ENCODE measurements at places on chromosomes 1 and 21. TPM values are rescaled to one million over a fixed set of nuclear protein-coding genes. Genes with fewer than 3 reads are reported as not detected.

Gene DPYD
- total RNA-seq = 0.37 TPM

Gene GLIS1
- 0.18 TPM for total RNA-seq

Gene SPATA1
- not detected for total RNA-seq

Gene CHRM3
- total RNA-seq = 8.4 TPM

DNA sequence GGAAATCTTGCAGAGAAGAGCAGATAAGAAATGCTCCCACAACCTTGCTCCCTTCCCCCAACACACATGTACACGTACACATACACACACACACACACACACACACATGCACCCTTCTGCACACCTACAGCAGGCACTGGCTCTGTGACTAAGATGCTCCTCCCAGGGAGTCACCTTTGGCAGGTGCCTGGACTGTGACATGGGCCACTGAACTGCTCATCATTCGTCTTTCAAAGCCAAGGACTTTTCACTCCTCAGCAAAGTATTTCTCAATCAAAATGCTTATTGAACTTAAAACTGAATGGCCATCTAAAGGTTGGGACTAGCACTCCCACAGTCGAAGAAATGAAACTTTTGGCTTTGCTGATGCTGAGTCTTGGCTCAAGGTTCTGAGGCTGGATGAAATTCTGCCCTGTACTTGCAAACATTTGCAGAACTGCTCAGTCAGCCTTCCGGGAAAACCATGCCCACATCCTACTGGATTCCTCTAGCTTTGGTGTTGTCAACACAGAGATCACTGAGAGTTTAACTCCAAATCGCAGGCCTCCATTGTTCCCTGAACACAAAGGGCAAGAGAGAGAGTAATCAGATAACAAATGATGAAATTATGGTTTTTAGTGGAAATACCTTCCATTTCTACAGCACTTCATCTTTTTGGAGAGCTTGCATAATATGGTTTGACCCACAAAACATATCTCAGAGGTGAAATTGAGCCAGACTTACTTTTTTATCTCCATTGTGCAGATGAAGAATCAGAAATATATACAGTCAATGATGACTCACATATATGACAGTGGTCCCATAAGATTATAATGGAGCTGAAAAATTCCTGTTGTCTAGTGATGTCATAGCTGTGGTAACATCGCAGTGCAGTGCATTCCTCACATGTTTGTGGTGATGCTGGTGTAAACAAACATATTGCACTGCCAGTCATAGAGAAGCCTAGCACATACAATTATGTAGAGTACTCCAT lies 72.4 kb upstream of the BCAR3 start:
- no peak overlapping the region for H3K27ac ChIP-seq
- H3K4me1 ChIP-seq = peaks cover 4% of the 10 kb centered on the region

DNA sequence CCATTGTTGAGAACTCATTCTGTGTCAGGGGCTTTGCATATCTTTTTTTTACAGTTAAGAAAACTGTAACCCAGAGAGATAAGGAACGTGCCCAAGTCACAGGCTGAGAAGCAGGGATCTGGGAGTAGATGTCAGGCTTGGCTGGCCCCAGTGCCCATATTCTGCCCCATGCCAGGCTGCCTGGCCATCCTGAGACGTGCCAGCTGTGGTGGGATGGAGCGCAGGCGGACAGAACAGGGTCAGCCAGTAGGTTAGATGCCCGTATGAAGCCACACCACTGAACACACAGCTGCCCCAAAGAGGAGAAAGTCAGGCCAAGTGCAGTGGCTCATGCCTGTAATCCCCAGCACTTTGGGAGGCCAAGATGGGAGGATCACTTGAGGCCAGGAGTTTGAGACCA lies 55.9 kb downstream of the SLC66A1 start:
- H3K27me3 ChIP-seq = no peaks in the 10 kb centered on the region
- no peak for DNase-seq
- H3K27ac ChIP-seq = no peak overlapping the region
- no peak overlapping the region for H3K4me3 ChIP-seq
- no peaks in the 10 kb centered on the region for H3K4me1 ChIP-seq
- H3K36me3 ChIP-seq = no peaks in the 10 kb centered on the region

DNA sequence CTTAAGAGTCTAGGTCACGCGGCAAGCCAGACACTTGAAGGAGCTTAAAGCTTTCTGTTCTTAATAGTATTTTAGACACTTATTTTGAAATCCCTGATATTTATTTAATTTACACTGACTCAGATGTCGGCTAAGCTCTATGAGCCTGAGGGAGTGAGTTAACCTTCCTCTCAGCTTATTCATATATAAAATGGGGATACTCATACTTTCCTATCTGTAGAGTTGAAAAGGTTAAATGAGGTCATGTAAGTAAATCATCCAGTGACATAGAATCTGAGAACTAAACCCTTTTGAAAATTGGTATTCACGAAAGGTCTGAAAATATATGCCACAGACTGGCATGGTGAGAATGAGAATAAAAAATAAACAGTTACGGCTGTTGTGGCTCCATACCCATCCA lies 1.4 kb upstream of the GPR161 start:
- peaks cover 22% of the 10 kb centered on the region for H3K4me1 ChIP-seq
- H3K36me3 ChIP-seq = no peaks in the 10 kb centered on the region
- peaks cover 41% of the 10 kb centered on the region for H3K27me3 ChIP-seq
- H3K27ac ChIP-seq = no peak overlapping the region
- no peak for DNase-seq
- peak overlapping the region; percentile 96 for H3K4me3 ChIP-seq

GRCh38 chr1:232589111-232589811 lies 40.7 kb downstream of the SIPA1L2 start:
- H3K36me3 ChIP-seq = no peaks in the 10 kb centered on the region
- H3K27me3 ChIP-seq = no peaks in the 10 kb centered on the region
- no peak overlapping the region for H3K4me3 ChIP-seq
- no peak for DNase-seq

DNA sequence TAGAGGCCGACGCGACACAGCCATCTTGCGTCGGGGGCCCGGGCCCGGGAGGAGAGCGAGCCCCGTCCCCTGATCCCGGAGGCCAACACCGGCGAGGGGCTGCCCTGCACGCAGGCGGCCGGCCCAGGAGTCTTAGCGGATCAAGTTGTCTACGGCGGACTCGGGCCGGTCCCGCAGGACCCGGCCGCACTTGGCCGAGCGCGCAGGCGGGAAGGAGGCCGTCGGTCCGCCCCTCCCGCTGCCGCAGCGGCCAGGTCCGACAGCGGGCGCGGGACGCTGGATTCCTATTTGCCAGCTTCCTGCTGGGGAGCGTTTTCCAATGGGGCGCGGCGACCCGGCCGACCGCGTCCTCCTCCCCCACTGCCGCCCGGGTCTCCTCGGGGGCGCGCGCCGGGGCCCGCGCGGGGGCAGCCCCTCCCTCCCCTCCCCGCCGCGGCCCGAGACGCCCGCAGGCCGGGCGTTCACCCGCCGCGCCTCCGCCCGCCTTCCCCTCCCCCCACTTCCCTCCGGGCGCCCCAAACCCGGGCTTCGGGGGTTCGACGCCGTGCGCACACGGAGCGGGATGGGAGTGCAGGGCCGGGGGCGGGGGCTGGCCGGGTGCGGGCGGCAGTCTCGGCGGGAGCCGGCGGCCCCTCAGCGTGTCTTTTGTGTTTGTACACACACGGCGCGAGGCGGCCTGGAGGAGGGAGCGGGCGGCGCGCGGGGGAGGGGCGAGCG lies 517 bp upstream of the H3-3A start:
- no peaks in the 10 kb centered on the region for H3K27me3 ChIP-seq
- peak overlapping the region; percentile 98 for H3K27ac ChIP-seq
- peak; percentile 81 for DNase-seq
- peak overlapping the region; percentile 90 for H3K4me3 ChIP-seq

GRCh38 chr1:75345538-75346292 lies 211.5 kb downstream of the LHX8 start:
- H3K27ac ChIP-seq = no peak overlapping the region
- H3K36me3 ChIP-seq = peaks cover 4% of the 10 kb centered on the region
- no peak overlapping the region for H3K4me3 ChIP-seq
- no peaks in the 10 kb centered on the region for H3K27me3 ChIP-seq
- DNase-seq = no peak

- no peak for DNase-seq
- no peaks in the 10 kb centered on the region for H3K4me1 ChIP-seq
- peaks cover 93% of the 10 kb centered on the region for H3K36me3 ChIP-seq
- no peak overlapping the region for H3K27ac ChIP-seq
- H3K4me3 ChIP-seq = no peak overlapping the region
- no peaks in the 10 kb centered on the region for H3K27me3 ChIP-seq
These were observed 21.6 kb upstream of the MAGOH start for GRCh38 chr1:53259932-53260331.

DNA sequence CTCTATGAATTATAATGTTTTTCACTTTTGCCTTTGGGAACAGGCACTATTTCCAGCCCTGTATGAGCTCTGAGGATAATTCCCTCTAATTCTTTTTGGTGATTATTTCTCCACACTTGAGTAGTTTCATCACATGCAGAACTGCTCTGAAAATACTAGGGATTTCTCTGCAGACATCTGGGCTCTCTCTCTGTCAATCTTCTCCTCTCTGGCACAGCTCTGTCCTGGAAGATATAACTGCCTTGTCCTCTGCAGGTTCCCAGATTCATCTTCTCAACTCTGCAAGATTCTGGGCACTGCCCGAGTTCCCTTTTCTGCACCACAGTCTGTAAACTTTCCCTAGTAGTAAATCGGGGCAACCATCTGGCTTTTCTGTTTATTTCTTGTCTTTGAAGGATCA lies 131.3 kb upstream of the FMN2 start:
- no peaks in the 10 kb centered on the region for H3K4me1 ChIP-seq
- no peak overlapping the region for H3K27ac ChIP-seq
- no peaks in the 10 kb centered on the region for H3K27me3 ChIP-seq
- H3K4me3 ChIP-seq = no peak overlapping the region

DNA sequence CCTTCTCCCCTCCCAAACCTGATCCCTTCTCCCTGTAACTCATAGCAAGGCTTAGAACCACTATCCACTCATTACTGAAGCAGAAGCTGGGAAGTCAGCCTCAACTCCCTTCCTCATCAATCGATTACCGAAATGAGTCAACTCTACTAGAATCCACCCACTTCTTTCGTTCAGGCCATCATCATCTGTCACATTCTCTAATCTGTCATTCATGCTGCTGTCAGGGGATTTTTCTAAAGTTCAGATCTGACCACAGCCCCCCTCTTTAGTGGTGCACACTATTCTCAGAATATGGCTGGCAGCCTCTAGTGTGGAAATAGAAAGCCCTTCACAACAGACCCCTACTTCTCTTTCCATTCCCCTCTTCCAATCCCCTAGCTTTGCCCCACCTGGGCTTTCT lies 5.1 kb downstream of the NT5C1A start:
- H3K4me1 ChIP-seq = no peaks in the 10 kb centered on the region
- H3K4me3 ChIP-seq = no peak overlapping the region
- DNase-seq = no peak
- H3K36me3 ChIP-seq = no peaks in the 10 kb centered on the region
- H3K27ac ChIP-seq = no peak overlapping the region
- peaks cover 100% of the 10 kb centered on the region for H3K27me3 ChIP-seq

DNA sequence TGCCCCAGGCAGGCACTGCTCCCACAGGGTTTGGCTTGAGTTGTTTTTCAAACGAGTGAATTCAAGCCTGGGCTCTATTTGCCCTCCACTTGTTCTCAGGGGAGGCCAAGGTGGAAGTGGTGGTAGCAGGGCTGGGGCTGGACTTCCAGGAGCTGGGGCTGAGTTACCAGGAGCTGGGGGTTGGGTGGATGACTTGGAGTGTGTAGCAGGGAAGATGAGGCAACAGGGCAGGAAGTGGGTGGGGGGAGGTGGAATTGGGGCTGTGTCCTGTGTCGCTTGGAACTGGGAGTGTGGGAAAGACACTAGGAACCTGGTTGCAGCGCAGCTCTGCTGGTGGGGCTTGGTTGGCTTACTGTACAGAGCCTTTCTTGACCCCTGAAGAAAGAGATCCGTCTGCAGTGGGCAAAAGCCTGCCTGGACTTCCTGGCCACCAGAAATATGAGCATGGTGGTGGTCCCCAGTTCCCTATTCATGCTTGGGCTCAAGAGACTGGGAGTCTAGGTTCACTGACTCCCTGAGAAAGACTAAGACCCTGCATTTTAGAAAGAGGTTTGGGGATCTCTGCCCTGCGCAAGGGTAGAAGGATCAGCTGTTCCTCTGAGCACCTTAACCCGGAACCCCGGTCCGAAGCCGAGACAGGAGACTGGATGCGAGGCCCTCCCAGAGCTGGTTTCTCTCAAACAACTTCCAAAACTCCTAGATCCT lies 3.1 kb downstream of the TFAP2E start:
- H3K27me3 ChIP-seq = peaks cover 90% of the 10 kb centered on the region
- peaks cover 38% of the 10 kb centered on the region for H3K4me1 ChIP-seq
- H3K27ac ChIP-seq = no peak overlapping the region
- DNase-seq = no peak
- H3K36me3 ChIP-seq = no peaks in the 10 kb centered on the region
- peak overlapping the region; percentile 72 for H3K4me3 ChIP-seq

DNA sequence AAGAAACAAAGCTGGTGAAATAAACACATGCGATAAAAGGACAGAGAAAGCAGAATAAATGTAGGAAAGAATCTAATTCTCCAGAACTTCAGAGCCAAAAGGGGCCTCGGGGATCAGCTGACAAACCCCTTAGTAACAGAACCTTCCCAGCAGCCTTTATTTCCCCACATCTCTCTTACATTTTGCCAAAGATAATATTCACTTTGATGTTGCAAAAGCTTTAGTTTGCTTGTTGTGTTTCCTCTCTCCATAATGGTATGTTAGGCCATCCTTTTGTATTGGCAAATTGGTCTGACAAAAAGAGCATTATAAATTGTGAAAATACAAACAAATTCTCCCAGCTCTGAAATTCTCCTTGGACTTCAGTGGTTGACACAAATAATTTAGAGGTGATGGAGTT lies 54.9 kb downstream of the OPTC start:
- H3K4me1 ChIP-seq = peaks cover 50% of the 10 kb centered on the region
- H3K27ac ChIP-seq = peak overlapping the region; percentile 96
- no peaks in the 10 kb centered on the region for H3K27me3 ChIP-seq

DNA sequence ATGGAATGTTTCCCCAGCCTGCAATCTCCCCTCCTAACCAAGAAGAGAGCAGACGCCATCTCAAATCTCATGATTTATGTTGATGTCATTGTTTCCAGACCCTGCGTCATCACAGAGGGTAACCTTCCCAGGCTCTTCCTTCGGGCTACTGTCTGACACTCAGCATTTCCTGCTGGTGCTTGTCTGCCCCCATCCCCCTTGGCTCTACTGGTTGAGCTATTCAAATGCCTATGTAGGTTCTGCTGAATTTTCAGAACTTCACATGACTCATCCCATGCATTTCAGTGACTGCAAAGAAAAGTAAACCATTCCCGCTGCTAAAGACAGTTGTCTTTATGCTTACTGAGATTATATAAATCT lies 24.8 kb upstream of the ITPKB start:
- H3K4me1 ChIP-seq = peaks cover 43% of the 10 kb centered on the region
- 0 out of 2 replicates have a peak overlapping the region, but pooled peaks have one; percentile 13 for H3K4me3 ChIP-seq
- peak overlapping the region; percentile 96 for H3K27ac ChIP-seq
- H3K36me3 ChIP-seq = no peaks in the 10 kb centered on the region

DNA sequence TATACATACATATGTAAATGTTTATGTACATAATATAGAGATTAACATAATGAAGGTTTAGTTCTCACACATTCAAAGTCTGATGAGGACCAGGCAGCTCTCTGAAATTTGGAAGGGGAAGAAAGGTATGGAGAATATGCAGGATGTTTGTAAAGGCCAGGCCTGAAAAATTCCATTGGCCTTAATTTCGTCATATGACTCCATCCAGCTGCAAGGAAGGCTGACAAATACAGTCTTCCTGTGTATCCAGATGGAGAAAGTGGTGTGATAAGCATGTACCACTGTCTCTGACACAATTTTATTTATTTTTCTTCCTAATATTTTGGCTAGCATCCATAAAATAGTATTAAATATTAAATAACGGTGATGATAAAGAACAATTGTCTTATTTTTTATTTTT lies 6.3 kb upstream of the SGIP1 start:
- H3K27me3 ChIP-seq = peaks cover 15% of the 10 kb centered on the region
- H3K4me3 ChIP-seq = no peak overlapping the region
- H3K27ac ChIP-seq = no peak overlapping the region
- no peak for DNase-seq
